Urinary bladder (tissue), 4 donors: ENCODE measurements at places on chromosomes 6 and 20. TPM values are rescaled to one million over a fixed set of nuclear protein-coding genes. Genes with fewer than 3 reads are reported as not detected.

DNA sequence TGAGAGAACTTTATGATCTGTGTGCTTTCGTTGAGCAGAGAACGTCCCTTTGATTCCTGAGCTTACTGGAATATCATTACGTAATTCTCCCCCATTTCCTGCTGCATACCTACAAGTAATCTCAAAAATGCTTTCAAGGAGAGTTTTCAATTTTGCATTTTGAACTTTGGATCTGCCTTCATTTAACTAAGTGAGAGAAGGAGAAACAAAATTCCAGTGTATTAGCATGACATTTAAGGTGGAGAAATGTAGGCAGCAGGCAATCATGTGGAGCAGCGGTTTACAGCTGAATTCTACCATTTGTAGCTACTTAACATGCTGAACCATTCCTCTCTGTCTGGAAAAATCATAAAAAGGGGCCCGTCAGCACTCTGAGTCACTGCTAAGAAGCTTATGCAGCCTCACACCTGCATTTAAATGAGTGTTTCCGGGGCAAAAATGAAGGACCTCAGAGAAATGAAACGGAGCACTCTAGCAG is 451.5 kb downstream of the PLCB1 start:
- no peak for DNase-seq

Gene NRN1
- 22.7 TPM for polyA plus RNA-seq

Gene MRPS18A
- polyA plus RNA-seq: 55.8 TPM

GRCh38 chr6:161198176-161198575 is 75.7 kb downstream of the AGPAT4 start:
- no peak for DNase-seq

DNA sequence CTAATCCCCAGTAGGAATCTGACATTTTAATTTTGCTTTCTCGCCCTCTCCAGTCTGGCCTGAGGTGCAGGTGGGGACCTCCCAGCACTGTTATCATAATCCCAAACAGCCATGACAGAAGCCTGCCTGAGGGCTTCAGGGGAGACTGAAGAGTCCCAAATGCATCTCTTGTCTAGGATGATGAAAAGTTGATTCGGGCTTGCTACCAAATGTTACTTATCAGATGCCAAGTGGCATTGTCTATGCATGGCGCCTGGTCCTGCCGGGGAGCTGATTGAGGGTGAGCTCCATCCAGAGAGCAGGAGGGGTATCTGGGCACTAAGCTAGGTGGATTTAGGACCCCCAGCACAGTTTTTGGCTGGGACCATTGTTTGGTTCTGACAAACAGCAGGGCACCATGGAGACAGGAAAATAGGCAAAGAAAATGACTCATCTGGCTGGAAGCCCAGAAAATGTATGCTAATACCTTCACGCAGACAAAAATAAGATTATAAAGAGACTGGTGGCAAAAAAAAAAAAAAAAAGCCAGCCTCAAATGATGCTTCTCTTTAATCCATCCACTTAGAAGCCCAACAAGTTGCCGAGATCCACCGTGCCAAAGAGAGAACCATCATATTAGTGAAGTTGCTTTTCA is 513.7 kb upstream of the SULF2 start:
- peak; percentile 90 for DNase-seq

Gene BNIP5
- not detected for polyA plus RNA-seq
